ENCODE measurements at places on chromosomes 5 and 9.

DNA sequence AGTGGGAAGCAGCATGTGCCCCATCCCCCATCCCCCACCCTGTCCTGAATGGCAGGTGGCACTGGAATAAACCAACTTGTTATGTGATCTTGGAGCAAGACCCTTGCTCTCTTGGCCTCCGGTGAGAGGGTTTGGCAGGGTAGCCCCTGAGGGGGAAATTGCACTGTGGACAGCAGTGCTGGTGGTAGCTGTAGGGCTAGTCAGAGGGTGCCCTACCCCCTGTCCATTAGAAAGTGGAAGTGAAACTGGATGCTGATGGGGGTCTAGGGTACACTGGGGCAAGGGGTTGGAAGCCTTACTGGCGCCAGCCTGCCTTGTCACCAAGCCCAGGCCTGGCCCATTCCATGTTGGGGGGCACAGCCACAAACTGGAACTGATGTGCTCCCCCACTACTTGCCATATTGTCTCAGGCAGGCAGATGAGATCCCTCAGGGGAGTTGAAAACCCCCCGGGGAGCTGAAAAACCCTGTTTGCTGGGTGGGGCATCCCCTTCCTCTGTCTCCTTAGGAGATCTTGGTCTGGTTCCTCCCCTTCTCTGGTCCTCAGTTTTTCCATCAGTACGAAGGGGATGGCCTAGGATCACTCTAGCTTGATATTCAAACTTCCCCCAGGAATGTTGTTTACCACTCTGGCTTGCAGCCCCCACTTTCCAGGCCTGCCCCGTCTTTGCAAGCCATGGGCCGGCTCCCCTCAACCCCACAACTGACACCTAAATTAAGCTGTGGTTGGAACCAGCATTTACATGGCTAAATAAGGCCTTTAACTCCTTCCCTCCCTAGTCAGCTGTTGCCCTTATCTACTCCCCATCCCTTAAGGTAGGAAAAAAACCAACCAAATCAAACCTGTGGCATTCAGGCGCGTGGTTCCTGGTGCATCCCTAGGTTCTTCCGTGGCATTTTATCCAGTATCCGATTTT is 14.4 kb upstream of the SYNPO start:
- no peak for DNase-seq

- no peak for DNase-seq
Measured at GRCh38 chr5:514673-515072, 9.6 kb downstream of the SLC9A3 start.

GRCh38 chr5:144979516-144980264 is 809.0 kb downstream of the KCTD16 start:
- DNase-seq: no peak

GRCh38 chr5:1111241-1111726 is 579 bp downstream of the SLC12A7 start:
- DNase-seq: peak; percentile 18

DNA sequence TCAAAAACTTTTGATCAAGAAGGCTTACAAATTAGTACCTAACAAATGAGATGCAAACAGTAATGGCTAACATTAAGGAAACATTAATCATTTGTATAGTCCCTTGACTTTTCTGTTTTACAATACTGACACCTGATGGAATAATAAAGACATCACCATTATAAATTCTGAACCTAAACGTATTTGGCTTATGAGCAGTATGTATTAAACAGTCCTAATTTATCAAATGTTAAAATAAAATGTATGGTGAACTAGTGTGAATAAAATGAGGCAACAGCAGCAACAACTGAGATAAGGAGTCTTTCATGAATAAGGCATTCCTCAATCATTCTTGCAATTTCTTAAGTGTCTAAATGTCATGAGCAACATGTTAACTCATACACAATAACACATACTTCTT is 6.0 kb downstream of the PUM3 start:
- DNase-seq: no peak

DNA sequence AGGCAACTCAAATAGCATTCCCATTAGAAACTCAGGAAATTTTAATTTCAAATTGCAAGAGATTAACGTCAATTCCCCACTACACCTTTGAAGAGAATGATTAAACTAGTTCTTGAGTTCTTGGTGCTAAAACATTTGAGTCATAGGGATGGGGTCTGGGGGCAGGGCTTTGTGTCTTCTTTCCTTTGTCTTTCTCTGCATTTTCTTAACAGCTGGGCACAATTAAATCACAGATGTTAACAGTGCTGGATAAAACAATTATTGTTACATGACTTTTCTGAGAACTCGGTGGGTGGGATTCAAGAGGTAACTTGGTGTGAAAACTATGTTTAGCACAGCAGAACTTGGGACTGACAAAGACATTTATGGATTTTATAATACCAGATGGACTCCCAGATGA is 351.9 kb upstream of the TNC start:
- no peak for DNase-seq

- no peak for DNase-seq
Measured at GRCh38 chr5:124859027-124859426, 112.6 kb upstream of the ZNF608 start.

GRCh38 chr9:37455884-37456647 is 9.2 kb downstream of the ZBTB5 start:
- no peak for DNase-seq

DNA sequence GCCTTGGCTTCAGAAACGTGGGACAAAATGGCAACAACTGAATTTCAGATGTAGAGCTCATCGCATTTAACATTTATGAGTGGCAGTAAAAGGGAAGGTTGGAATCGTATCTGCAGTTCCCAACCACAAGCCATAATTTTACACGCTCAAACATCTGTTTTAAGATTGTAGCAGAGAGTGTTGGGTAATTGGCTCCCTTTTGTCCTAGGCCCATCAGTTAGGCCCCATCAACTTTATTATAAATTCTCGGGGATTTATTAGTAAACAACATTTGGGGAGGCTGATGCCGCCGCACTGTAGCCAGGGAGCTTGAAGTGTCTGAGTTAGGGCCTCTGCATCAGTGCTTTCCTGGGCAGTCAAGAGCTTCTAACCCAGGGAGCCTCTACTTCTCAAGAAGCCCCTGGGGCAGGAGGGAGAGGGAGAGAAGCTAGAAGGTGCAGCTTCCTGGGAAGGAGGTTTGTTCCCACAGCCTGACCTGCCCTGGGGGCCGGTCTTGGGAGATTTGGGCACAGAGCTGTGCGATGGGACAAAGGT is 66.2 kb downstream of the HSPA4 start:
- DNase-seq: no peak

GRCh38 chr5:10562201-10563109 is 1.4 kb upstream of the ANKRD33B start:
- DNase-seq: no peak

DNA sequence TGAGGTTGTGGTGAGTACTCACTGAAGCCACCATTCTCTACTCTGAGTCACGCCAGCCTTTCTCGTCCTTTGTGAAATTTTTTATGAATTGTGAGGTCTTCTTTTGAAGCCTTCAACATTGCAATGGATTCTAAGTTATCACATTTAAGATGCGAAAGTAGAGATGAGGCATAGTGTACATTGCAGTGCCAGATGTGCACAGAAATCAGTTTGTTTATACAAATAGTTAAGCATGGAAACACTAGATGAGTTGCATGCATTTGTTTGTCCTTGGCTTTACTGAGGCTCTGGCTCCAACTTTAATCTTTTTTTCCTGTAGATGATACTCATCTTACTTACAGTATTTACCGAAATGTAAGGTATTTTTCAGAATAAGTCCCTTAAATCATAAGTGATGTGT is 453.7 kb upstream of the RIOK2 start:
- DNase-seq: no peak

- no peak for DNase-seq
Measured at GRCh38 chr5:134736173-134736812, 2.1 kb upstream of the CAMLG start.

- DNase-seq: no peak
Measured at GRCh38 chr5:159319363-159319762, 10.9 kb downstream of the IL12B start.

GRCh38 chr9:94057918-94058317 is 26.3 kb upstream of the PTPDC1 start:
- no peak for DNase-seq

GRCh38 chr5:159178978-159179377 is 30.4 kb downstream of the RNF145 start:
- DNase-seq: no peak

- DNase-seq: no peak
Measured at GRCh38 chr5:37304888-37305287, 55.7 kb upstream of the CPLANE1 start.

GRCh38 chr5:133331941-133332340 is 280.1 kb downstream of the HSPA4 start:
- no peak for DNase-seq

DNA sequence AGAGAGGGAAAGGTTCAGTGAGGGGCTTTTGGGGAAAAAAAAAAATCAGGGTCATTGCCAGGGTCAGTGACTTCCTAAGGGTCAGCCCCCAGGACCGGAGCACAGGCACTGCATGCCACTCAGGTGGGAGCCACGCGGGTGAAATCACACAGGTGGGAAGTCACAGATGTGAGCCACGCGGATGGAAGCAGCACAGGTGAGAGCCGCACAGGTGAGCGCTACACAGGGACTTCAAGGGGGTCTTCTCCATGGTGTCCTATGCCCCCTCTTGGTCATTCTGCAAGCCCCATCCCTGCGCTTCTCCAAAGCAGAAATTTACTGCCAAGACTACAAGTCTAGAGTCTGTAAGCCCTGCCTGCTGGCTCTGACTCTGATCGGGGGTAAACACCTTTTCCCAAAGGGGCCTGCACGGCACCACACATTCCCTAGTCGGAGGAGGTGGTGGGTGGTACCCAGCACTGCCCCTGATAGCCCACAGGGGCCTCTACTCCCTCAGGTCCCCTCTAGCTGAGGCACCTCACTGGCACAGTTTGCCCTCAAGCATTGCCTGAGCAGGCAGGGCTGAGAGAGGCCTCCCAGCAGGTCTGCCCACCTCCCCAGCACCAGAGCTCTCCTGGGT is 18.3 kb upstream of the OBP2B start:
- no peak for DNase-seq

DNA sequence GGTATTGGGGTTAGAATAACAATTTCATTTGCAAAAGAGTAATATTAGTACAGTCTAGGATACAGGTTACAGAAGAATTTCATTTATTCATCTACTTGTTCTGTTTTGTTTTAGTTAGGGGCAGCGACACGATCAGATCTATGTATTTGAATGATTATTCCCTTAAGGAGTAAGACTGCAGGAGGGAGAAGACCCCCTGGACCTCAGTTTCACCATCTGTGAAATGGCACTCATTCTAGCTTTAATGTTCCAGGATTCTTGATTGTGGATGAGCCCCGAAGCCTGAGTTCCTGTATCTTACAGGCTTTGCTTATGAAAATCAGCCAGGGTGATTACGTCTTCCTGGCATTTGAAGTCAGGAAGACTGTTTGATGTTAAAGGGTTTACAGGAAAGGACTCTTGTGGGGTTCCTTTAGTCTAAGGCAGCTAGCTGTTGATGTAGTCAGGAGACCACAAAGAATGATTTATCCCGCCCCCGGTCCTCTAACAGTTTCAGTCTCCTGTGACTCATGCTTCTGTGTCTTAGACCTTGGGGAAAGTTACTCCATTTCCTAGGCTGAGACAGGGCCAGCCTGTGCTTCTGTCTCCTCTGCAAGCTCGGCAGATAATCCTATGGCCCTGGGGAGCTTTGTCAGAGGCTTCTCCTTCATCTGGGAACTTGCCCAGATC is 11.5 kb downstream of the SMIM3 start:
- peak; percentile 51 for DNase-seq

DNA sequence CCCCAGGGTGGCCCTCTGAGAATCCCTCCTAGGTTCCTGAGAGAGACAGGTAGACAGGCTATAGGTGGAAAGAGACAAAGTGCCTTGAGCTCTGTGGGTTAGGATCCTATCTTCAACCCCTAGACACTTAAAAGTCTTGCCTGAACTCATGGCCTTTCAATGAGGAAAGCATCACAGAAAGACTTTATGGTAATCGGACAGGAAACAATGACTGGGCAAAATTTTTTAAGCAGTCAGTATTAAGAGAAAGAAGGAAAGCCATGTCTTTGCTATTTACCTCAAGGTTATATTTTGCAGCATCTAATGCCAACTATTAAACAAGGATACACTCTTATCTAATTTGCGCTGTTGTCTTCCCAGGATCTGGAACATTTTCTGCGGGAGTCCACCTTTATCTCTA is 93.2 kb downstream of the PCSK1 start:
- no peak for DNase-seq

DNA sequence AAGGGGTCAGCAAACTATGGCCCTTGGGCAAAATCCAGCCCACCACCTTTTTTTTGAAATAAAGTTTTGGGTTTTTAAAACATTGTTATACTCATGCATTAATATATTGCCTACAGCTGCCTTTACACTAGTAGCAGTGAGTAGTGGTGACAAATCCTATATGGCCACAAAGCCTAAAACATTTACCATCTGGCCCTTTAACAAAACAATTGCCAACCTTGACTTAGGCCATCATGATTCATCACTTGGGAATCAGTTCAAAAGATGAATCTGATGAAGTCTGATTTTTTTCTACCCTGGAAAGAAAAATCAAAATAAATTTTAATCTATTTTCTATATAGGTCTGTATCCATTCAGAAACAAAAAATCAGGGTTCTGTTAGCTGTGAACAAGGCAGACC is 484.9 kb downstream of the BNC2 start:
- no peak for DNase-seq

GRCh38 chr9:37539634-37540033 is 36.5 kb downstream of the FBXO10 start:
- DNase-seq: no peak

DNA sequence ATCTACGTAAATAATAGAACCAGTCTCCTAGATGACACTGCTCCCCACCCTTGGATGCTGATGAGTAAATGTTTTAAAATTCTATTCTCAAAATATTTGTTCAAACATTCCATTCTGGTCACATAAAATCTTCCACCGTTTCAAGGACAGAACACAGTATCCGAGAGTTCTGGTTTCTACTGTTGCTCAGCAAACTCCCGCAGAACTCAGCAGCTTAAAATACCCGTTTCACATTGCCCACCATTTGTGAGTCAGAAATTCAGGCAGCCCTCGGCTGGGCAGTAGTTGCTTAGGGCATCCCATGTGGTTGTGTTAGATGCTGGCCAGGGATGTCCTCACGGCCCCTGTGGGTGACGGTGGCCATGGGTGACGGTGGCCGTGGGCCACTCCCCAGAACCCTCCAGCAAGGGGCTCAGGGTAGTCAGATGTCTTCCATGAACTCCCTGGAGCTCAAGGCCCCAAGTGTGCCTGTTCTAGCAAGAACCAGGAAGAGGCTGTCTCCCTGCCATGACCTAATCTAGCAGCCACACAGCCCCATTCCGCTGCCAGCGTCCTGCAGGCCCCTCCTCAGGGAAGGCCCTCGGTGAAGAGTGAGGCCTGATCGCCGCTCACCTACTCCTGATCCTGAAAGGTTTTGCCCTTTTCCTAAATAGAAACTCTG is 17.4 kb downstream of the MGAT1 start:
- DNase-seq: no peak

GRCh38 chr5:86613455-86613854 is 4.3 kb upstream of the COX7C start:
- no peak for DNase-seq

GRCh38 chr9:93096811-93097382 is 880 bp downstream of the CARD19 start:
- DNase-seq: no peak

All from activated T-helper 9 cell treated with anti-CD3 and anti-CD28 coated beads, Interleukin-2, amount 50 U/mL, for 16 hours (primary cell).